Chondrocyte (in vitro differentiated cells): ENCODE measurements at places on chromosomes 11 and 22. TPM values are rescaled to one million over a fixed set of nuclear protein-coding genes. Genes with fewer than 3 reads are reported as not detected.

The APOC3 gene
- not detected in 3 replicates for total RNA-seq

The OSBPL5 gene
- total RNA-seq = 43.9 to 78.9 TPM (median 47.6 TPM) in 3 replicates

The NNMT gene
- 354 to 375 TPM (median 370 TPM) in 3 replicates for total RNA-seq

The USH1C gene
- 0.72 to 0.92 TPM in 2 of 3 replicates, not detected in the other for total RNA-seq

The GGTLC3 gene
- total RNA-seq = 0.42 TPM in 1 of 3 replicates, not detected in the others

The POU2AF3 gene
- not detected in 3 replicates for total RNA-seq

The MPPED2 gene
- not detected in 3 replicates for total RNA-seq

The CSF2RB gene
- 0.05 to 0.19 TPM (median 0.08 TPM) in 3 replicates for total RNA-seq

The NCAM1 gene
- total RNA-seq = 3.4 to 6.0 TPM (median 3.9 TPM) in 3 replicates

The C1QTNF5 gene
- 16.2 to 67.2 TPM (median 67.1 TPM) in 3 replicates for total RNA-seq

The HSCB gene
- 9.8 to 11.6 TPM (median 11.0 TPM) in 3 replicates for total RNA-seq

The SLC35F2 gene
- total RNA-seq = 4.4 to 5.6 TPM (median 4.7 TPM) in 3 replicates

The FAM83F gene
- total RNA-seq = 0.22 TPM in 1 of 3 replicates, not detected in the others

The CPSF7 gene
- 61.2 to 66.2 TPM (median 65.0 TPM) in 3 replicates for total RNA-seq

The ALG9 gene
- 28.9 to 34.5 TPM (median 29.8 TPM) in 3 replicates for total RNA-seq

The OR56A1 gene
- total RNA-seq = not detected in 3 replicates

The KRTAP5-7 gene
- not detected in 3 replicates for total RNA-seq

The ADM2 gene
- total RNA-seq = 1.5 to 46.5 TPM (median 46.5 TPM) in 3 replicates

The NRIP3 gene
- total RNA-seq = 1.6 to 3.5 TPM (median 2.9 TPM) in 3 replicates

The MAP6 gene
- total RNA-seq = 14.2 to 26.4 TPM (median 25.9 TPM) in 3 replicates

The CCDC88B gene
- 0.82 to 1.3 TPM (median 0.99 TPM) in 3 replicates for total RNA-seq

The P2RY6 gene
- 0.20 TPM in 1 of 3 replicates, not detected in the others for total RNA-seq

The SYT12 gene
- 7.2 to 15.3 TPM (median 7.2 TPM) in 3 replicates for total RNA-seq

The SVIP gene
- 9.4 to 16.2 TPM (median 10.3 TPM) in 3 replicates for total RNA-seq

The CCDC89 gene
- total RNA-seq = 0.26 to 0.30 TPM (median 0.29 TPM) in 3 replicates

The TMPRSS13 gene
- not detected in 3 replicates for total RNA-seq
